ENCODE measurements at places on chromosomes 7 and 10. TPM values are rescaled to one million over a fixed set of nuclear protein-coding genes. Genes with fewer than 3 reads are reported as not detected.

The CFTR gene
- total RNA-seq: not detected

The UCMA gene
- not detected for total RNA-seq

The IDI2 gene
- total RNA-seq: not detected

The MRPS16 gene
- total RNA-seq: 89.2 TPM

The H2BK1 gene
- total RNA-seq: not detected

The PODXL gene
- 12.3 TPM for total RNA-seq

The MKLN1 gene
- total RNA-seq: 36.7 TPM

The ARHGAP22 gene
- total RNA-seq: 10.0 TPM

The COPG2 gene
- 36.8 TPM for total RNA-seq

The ACSM6 gene
- total RNA-seq: not detected

The GPR85 gene
- total RNA-seq: 3.4 TPM

The KNDC1 gene
- 7.4 TPM for total RNA-seq

The NFKB2 gene
- total RNA-seq: 7.5 TPM

The RPEL1 gene
- not detected for total RNA-seq

The COL26A1 gene
- total RNA-seq: 66.2 TPM

The SEMA3E gene
- total RNA-seq: 0.96 TPM

The NME8 gene
- total RNA-seq: not detected

The KCP gene
- 2.2 TPM for total RNA-seq

The PHTF2 gene
- total RNA-seq: 15.1 TPM

The CYP2C19 gene
- total RNA-seq: not detected

The MEOX2 gene
- total RNA-seq: 0.39 TPM

The HACD1 gene
- total RNA-seq: 5.4 TPM

The LEP gene
- total RNA-seq: not detected

The GPER1 gene
- total RNA-seq: 0.59 TPM

The SPDYE2B gene
- total RNA-seq: not detected

The ZNF511 gene
- 24.6 TPM for total RNA-seq

The RAMP3 gene
- total RNA-seq: not detected

The MKX gene
- total RNA-seq: 0.42 TPM

The CALHM1 gene
- not detected for total RNA-seq

The SEMA3D gene
- 13.6 TPM for total RNA-seq

The STK31 gene
- 1.7 TPM for total RNA-seq

The RHOBTB1 gene
- 14.4 TPM for total RNA-seq

The SLC16A12 gene
- not detected for total RNA-seq

The COL1A2 gene
- 6.8 TPM for total RNA-seq

The MUC12 gene
- total RNA-seq: 1.0 TPM

The HPS6 gene
- 22.1 TPM for total RNA-seq

The HGF gene
- not detected for total RNA-seq

The SH2D4B gene
- 0.12 TPM for total RNA-seq

The HHEX gene
- not detected for total RNA-seq

The ARMC3 gene
- total RNA-seq: not detected

The AGR2 gene
- total RNA-seq: not detected

Measured in glutamatergic neuron (in vitro differentiated cells).